ENCODE measurements at places on chromosomes 12 and 14.

GRCh38 chr12:59597385-59597781 is 1.6 kb downstream of the SLC16A7 start:
- peak; percentile 7 for DNase-seq

DNA sequence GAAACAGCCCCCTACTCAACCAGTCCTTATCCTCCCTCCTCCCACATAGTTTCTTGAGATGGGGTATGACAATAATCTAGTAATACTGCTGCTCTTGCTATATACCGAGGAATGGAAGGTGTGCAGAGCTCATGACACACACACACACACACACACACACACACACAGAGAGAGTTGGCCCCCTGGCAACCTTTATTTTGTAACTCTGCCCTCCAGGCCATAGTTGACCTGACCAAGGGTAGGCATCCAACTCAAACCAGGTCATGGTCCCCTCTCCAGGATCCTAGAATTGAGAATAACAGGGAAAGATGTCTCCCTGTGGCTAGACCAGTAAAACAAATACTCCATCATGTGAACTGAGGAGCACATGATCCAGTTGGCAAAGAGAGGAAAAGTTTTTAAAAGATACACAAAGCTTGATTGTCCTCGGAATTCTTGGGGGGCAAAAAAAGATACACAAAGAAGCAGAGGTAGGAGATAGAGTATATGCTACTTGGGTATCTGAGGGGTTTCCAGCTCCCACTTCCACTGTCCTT is 11.3 kb downstream of the ERO1A start:
- DNase-seq = no peak

GRCh38 chr14:88189417-88190191 is 133.5 kb downstream of the KCNK10 start:
- DNase-seq = no peak

GRCh38 chr12:47882781-47883546 is 21.8 kb downstream of the VDR start:
- no peak for DNase-seq

- no peak for DNase-seq
These were observed 6.0 kb upstream of the MANSC4 start for GRCh38 chr12:27785882-27786570.

DNA sequence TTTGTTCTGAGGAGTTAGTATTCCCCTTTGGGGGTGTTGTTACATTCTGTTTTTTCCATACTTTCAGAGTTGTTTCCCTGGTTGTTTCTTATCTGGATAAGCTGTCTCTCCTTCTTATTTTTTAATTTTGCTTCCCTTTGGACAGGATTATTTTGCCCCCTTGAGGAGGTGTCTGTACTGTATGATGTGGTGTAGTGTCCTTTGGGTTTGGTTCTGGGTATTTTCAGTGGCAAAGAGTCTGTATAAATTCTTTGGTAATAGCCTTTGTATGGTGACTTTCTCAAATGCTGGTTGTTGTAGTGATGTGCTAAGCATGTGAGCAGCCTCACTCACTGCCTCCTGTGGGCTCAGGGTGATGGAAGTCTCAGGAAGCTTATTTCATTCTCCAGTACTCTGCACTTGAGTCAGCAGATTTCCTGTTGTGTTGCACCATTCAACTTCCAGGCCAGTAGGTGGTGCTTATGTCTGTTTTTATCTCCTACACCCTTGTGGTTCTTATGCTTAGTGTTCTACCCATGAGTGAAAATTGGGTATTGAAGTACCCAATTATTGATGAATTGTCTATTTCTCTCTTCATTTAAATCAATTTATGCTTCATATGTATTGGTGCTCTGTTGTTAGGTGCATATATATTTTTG is 103.3 kb upstream of the PMCH start:
- DNase-seq = no peak

- no peak for DNase-seq
These were observed 74.2 kb downstream of the GARIN6 start for GRCh38 chr12:99721715-99722275.

GRCh38 chr14:25120261-25120660 is 70.3 kb upstream of the STXBP6 start:
- no peak for DNase-seq

DNA sequence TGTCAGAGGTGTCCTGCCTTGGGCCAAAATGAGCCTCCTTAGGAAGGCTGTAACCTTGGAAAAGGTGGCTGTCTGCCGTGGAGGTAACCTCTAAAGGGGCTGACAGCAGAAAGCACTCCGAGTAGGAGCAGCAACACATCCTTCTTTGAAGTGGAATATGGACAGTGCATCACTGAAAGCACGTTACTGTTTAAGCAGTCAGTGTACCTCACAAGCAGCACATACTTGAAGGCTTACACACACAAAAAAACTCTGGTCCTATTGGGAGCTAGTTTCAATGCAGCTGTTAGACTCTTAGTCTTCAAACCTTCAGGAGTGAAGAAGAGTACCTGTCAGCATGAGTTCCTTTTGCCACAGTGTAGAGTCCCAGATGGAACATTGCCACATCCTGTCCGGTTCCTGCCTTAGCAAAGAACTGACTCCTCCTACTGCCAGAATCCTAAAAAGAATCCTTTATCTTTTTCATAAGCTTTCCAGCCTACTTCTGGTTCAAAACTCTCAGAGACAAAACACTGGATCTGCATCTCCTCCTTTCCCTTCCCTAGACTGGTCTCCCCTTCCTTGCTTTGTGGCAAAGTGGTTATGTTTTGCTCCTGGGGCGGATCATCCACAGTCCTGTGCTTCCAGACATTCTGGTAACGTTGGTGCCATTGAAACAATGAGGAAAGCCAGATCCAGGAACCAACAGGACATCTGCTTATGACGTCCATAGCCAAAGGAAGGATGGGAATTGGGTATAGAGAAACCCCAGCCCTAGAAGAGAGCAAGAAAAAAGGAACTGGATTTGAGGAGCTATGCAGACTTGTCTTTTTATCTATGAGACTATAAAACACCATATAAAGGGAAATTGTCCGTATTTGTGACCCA is 8.5 kb upstream of the MDM1 start:
- no peak for DNase-seq

- DNase-seq = no peak
These were observed 433.8 kb upstream of the DCN start for GRCh38 chr12:91616416-91616815.

DNA sequence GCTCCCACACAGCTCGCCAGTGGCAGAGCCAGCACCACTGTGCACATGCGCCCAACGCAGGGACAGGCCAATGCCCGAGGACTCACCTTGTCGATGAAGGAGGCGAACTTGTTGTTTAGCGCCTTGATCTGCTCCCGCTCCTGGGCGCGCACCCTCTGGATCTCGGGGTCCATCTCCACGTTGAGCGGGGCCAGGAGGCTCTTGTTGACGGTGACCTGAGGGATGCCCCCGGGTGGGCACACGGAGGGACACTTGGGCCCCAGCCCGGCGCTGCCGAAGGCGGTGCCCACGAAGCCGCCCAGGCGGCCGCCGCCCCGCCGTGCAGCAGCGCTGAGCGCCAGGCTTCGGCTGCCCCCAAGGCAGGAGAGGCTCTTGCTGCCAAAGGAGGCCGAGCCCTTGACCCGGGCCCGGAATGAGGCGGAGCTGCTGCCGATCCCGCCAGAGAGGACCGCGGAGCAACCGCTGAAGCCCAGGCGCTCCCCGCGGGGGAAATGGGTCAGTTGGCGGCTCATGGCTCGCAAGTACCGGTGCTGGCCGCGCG is at the start of gene KRT72:
Gene KRT72, minus strand, starts transcription at position 523 of the 541 bp plus-strand sequence. Its CDS starts 11 bp downstream, at position 512.
- no peak for DNase-seq

GRCh38 chr14:29098656-29099055 is 332.1 kb downstream of the FOXG1 start:
- no peak for DNase-seq

DNA sequence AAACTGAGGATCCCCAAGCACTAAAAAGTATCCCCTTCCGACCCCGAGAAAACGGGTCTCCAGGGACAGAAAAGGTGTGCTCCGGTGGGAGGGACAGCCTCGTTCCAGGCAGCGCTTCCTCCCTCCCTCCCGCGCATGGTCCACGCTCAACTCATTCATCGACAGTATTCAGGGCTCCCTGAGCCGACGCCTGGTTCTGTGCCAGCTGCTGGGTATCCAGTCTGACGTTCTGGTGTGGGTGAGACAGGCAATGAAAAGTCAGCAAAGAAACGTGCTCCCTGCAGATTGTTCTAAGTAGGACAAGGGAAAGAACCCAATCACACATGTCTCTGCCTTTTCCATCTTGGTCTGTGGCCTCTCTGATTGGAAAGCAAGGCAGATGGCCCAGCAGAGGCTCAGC is 19.6 kb upstream of the SMOC1 start:
- no peak for DNase-seq

DNA sequence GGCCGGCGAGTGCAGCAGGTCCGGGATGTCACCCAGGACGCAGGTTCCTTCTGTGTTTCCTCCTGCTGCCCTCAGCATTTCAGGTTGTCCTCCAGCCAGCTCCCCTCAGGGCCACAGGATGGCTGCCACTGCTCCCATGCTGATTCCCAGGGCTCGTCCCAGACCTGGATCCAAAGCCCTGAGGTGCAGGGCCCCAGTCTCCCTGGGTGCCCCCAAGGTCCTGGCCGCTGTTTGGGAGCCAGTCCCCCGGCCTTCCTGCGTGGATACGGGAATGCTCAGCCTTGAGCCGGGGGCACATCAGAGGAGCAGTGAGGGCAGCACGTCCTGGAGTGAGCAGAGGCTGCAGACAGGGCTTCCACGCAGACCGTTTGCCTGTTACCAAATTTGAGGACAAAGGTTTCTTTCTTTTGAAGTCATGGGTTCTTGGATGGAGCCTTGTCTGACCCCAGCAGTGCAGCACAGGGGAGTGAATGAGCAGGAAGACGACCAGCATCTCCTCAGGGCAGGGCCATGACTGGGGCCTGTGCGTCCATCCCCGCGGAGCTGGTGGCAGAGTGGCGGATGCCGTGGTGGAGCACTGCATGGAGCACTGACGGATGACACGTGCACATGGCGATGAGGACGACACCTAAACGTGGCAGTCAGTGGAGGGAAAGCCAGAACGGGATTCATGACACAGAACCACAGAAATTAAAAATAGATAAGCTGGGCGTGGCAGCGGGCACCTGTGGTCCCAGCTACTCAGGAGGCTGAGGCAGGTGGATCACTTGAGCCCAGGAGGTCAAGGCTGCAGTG is 12.5 kb upstream of the CACNA2D4 start:
- no peak for DNase-seq

DNA sequence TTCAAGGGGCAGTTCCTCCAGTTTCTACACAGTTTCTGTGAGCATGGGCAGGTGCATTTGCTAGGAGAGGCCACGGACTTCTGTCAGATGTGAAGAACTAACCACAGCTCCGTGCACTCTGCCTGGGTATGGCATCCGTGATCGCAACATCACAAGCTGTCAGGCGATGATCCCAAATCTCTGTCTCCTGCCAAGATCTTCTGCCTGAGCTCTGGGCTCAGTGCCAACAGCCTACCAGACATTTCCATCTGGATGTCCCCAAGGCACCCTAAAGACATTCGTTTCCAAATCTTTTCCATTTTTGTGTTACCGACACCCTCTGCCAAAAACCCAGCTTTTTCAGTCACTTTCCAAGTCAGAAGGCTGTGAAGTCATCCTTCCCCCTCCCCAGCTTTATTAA is 292.1 kb downstream of the GLT1D1 start:
- DNase-seq = no peak

- DNase-seq = no peak
These were observed 23.3 kb downstream of the CHGA start for GRCh38 chr14:92945959-92946846.

DNA sequence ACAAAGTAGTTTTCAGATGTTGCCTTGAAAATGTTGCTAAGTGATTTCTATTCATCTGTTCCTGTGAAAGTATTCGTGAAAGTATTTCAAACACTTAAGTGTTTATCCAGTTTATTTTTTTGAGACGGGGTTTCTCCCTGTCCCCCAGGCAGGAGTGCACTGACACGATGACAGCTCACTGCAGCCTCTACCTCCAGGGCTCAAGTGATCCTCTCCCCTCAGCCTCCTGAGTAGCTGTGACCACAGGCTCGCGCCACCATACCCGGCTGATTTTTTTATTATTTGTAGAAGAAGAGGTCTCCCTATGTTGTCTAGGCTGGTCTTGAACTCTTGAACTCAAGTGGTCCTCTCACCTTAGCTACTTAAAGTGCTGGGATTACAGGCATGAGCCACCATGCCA is 1.7 kb downstream of the ZDHHC17 start:
- DNase-seq = no peak

DNA sequence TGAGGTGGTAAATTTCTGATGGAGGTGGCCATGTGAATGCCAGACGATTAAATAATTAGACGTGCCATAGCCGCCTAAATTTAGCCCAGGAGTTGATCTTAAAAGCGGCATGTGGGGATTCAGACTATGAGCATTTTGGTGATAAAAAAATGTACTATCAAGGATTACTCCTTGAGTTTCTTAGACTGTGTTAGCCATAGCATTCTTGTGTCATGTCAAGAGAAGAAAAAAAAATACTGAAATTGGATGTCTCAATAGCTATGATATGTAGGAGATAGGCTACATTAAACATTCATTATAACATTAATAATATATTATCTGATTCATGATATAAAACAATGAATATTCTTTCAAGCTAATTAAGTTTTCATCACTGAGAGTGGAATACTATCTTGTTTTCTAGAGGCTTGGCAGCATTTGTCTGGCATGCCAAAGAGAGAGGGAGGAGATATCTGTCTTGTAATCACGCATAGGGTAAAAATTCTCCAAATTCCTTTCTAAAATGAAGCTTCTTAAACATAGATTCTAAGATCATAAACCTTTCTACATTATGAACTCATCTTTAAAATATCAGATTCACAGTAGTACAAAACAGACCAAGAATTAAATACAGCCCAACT is 727.0 kb downstream of the C12orf50 start:
- no peak for DNase-seq

DNA sequence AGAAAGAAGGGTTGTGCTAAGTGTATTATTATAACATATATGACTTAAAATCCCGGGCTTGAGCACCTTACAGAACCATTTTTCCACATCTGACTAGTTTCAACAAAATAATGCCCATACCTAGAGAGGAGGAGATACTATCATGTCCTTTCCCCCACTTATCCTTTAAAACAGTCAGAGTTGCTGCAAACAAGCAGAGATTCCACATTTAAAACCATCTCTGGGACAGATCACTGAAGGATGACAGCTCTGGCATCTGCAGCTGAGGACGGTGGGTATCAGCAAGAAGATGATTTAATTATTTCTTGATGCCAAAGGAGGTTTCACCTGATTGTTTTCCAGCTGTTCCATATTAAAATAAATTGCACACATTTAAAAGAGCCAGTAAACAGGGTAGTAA is 328.0 kb upstream of the TMTC1 start:
- no peak for DNase-seq

DNA sequence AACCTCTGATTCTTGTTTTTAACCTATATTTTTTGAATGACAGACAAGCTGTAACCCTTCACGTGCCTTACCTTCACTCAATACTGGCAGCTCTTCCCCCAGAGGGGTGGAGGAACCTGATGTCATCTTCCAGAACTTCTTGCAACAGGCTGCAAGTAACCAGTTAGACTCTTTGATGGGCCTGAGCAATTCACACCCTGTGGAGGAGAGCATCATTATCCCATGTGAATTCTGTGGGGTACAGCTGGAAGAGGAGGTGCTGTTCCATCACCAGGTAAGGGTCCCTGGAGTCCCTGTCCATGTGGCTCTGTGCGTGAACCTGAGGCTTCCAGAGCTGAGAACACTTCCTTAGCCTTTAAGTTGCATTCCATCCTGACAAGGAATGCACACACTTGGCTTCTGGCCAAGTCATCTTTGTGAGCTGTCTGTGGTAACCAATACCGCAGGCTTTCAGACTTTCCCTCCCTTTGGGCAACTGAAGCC is 22.7 kb downstream of the TRAFD1 start:
- DNase-seq = no peak

GRCh38 chr12:96995861-96996260 is 88.8 kb downstream of the NEDD1 start:
- no peak for DNase-seq

Data from stimulated activated CD4-positive, alpha-beta T cell treated with anti-CD3 and anti-CD28 coated beads, Interleukin-1b, Interleukin-23, amount 100 ng/mL, for 1 hour (primary cell).